CD4-positive, alpha-beta T cell (primary cell): ENCODE measurements at places on chromosomes 2 and 18. TPM values are rescaled to one million over a fixed set of nuclear protein-coding genes. Genes with fewer than 3 reads are reported as not detected.
A peak's percentile ranks its signal among the peaks of the same experiment; 100 is the strongest.

GRCh38 chr18:77401173-77401572 is 151.5 kb downstream of the GALR1 start:
- H3K27ac ChIP-seq = no peak overlapping the region
- no peak for DNase-seq
- no peak overlapping the region for H3K4me3 ChIP-seq
- H3K27me3 ChIP-seq = no peaks in the 10 kb centered on the region
- no peaks in the 10 kb centered on the region for H3K36me3 ChIP-seq

DNA sequence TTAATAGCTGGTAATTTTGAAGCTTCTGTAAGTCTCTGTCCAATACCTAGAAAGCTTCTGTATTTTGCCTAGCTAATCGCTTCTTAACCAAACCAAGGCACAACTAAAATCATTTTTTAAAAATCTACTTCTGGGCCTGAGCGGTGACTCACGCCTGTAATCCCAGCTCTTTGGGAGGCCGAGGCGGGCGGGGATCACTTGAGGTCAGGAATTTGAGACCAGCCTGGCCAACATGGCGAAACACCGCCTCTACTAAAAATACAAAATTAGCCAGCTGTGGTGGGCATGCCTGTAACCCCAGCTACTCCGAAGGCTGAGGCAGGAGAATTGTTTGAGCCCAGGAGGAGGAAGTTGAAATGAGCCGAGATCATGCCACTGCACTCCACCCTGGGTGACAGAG is 148.6 kb upstream of the FIGN start:
- no peaks in the 10 kb centered on the region for H3K36me3 ChIP-seq
- DNase-seq = no peak
- no peak overlapping the region for H3K4me3 ChIP-seq
- H3K4me1 ChIP-seq = no peaks in the 10 kb centered on the region

GRCh38 chr2:217085543-217085942 is 225.7 kb upstream of the TNP1 start:
- H3K27me3 ChIP-seq = no peaks in the 10 kb centered on the region
- H3K27ac ChIP-seq = no peak overlapping the region

DNA sequence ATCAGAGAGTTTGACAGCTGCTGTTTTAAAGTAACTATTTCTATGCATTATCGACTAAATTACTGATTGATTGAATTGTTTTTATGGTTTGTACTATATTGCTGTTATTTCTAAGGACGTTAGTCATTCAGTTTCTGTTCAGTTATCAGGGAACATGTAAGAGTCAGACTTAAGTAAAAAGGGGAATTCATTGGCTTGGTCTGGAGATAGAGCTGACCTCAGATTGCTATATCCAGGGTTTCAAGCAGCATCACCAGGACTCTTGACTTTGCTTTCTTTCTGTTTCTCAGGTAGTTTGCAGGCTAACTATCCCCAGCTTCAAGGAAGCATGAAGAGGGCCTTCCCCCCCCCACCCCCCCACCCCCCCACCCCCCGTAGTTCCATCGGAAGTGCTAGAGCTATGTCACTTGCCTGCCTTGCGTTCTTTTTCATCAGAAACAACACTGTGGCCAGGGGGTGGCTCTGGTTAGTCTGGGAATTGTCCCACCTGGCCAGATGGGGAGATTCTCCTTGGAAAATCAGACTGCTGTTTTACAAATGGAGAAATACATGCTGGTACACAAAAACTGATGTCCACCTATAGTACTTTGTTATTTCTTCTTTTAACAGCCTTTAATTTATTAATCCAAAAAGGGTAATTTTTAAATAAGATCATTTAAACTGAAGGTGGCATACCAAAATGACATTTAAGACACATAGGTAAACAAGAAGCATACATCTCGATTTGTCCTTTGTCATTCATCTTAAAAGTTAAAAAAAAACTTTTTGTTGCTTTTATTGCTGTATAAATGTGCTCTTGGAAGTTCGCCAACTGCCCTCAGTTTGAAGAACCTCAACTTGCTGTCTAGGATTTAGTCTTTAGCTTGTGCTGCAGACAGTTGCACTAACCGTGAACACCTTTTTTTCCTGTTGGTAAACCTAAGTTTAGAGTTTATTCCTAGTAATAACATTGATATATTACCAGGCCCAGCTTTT is 9.4 kb downstream of the SMAD4 start:
- no peaks in the 10 kb centered on the region for H3K36me3 ChIP-seq
- H3K4me1 ChIP-seq = peaks cover 59% of the 10 kb centered on the region
- H3K4me3 ChIP-seq = no peak overlapping the region

- H3K27ac ChIP-seq = no peak overlapping the region
- DNase-seq = no peak
- H3K27me3 ChIP-seq = peaks cover 10% of the 10 kb centered on the region
Observed at GRCh38 chr2:69026691-69027459, 13.9 kb downstream of the ANTXR1 start.

DNA sequence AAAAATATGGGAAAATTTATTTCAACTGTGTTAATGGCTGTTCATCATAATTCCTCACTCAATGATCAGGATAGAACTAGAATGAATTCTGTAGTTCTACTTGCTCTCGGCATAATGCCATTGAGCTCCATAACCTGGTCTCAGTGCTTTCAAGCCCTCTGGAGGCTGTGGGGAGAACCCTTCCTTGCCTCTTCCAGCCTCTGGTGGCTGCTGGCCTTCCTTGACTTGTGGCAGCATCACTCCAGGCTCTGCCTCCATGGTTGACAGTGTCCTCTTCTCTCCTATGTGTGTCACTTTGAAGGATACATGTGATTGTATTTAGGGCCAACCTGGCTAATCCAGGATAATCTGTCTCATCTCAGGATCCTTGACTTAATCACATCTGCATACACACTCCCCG is 26.9 kb upstream of the CABYR start:
- peaks cover 22% of the 10 kb centered on the region for H3K4me1 ChIP-seq
- no peaks in the 10 kb centered on the region for H3K27me3 ChIP-seq
- H3K4me3 ChIP-seq = no peak overlapping the region
- no peak for DNase-seq
- no peak overlapping the region for H3K27ac ChIP-seq

GRCh38 chr2:128519517-128520215 is 201.0 kb upstream of the HS6ST1 start:
- DNase-seq = no peak
- H3K27ac ChIP-seq = no peak overlapping the region
- H3K4me1 ChIP-seq = peaks cover 8% of the 10 kb centered on the region

GRCh38 chr2:133651861-133652260 is 83.6 kb upstream of the NCKAP5 start:
- H3K36me3 ChIP-seq = no peaks in the 10 kb centered on the region
- no peak overlapping the region for H3K4me3 ChIP-seq
- no peaks in the 10 kb centered on the region for H3K4me1 ChIP-seq
- no peak overlapping the region for H3K27ac ChIP-seq
- DNase-seq = no peak
- no peaks in the 10 kb centered on the region for H3K27me3 ChIP-seq

- no peak overlapping the region for H3K27ac ChIP-seq
- peaks cover 71% of the 10 kb centered on the region for H3K4me1 ChIP-seq
- peak; percentile 88 for DNase-seq
Observed at GRCh38 chr2:8303322-8303832, 378.5 kb upstream of the ID2 start.

DNA sequence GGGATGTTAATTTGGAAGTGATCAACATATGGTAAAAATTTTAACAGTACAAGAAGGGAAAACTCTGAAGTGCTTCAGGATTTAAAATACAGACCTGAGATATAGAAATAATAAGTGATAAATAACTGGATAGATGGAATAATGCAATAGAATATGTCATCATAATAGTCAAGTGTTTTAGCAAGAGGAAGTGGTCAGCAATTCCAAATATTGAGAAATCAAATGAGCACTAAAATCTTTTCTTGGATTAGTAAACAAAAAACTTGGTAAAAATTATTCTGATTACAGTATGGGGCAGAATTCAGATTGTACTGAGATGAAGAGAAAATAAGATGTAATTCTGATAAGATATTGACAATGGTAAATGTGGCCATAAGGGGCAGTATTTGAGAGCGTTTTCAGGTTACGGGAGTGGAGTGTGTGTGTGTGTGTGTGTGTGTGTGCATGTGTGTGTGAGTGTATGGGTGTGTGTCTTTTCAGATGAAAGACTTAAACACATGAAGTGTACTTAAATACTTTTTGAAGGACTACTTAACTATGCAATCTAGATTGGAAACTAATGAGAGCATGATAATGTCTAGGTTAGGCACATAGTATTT is 217.9 kb upstream of the ITGA4 start:
- DNase-seq = peak; percentile 6
- H3K36me3 ChIP-seq = no peaks in the 10 kb centered on the region
- H3K27ac ChIP-seq = no peak overlapping the region

DNA sequence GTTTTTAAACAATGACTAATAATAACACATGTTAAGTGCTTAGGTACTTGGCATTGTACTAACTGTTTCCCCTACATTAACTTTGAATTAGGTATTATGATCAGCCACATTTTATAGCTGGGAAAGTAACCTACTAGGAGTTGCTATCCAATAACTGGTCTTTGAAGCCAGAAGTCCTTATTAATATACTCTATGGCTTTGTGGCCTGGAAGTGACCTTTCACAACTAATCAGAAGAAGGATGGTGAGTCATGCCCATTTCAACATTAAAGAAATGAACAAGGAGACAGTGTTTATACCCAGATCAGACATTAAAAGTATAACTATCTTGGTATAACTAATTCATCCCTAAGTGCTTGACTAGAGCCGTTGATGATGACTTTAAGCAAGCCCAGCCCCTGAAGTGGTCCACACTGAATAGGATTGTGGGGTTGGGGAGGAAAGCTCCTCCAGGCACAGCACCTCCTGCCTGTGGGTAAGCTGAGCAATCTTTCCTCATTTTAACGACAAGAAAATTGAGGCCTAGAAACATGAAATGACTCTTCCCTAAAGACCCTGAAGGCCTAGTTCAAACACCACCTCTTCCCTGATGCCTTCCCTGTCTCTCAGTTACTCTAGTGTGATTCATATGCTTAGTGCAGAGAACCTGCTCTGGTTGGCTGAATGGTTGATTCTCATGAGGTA is 71.6 kb upstream of the RFX8 start:
- H3K27ac ChIP-seq = no peak overlapping the region
- H3K36me3 ChIP-seq = no peaks in the 10 kb centered on the region
- H3K4me1 ChIP-seq = peaks cover 6% of the 10 kb centered on the region
- H3K27me3 ChIP-seq = no peaks in the 10 kb centered on the region

GRCh38 chr2:145116056-145116455 is 596.1 kb upstream of the ZEB2 start:
- no peak overlapping the region for H3K27ac ChIP-seq
- H3K4me1 ChIP-seq = no peaks in the 10 kb centered on the region
- H3K27me3 ChIP-seq = no peaks in the 10 kb centered on the region
- DNase-seq = no peak
- no peak overlapping the region for H3K4me3 ChIP-seq
- H3K36me3 ChIP-seq = no peaks in the 10 kb centered on the region

DNA sequence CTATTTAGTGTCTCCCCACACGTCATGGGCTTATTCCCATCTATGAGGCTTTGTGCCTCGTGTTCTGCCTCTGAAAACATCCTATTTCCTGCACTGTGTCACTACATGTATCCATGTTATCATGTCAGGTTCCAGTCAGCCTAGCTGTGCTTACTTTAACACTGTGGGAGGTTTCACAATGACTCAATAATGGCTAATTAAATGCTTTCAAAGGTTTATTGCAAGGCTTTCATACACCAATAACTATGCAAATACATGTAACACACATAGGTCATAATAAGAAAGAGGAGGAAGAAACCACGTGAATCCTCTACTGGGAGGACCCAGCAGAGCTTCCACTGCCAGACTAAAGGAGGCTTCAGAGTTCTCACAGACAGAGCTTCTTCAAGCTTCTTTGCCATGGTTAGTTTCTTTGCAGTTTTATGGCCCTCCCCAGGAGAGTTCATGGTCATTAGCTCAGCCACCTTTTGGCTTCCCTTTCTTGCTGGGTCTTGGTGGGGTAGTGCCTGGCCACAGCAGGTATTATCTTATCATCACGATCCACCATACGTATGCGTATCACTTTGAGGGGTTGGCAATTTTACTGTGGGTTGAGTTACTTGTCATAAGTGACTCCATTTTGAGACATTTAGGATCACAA is 5.1 kb upstream of the COLEC12 start:
- no peak overlapping the region for H3K4me3 ChIP-seq
- H3K36me3 ChIP-seq = no peaks in the 10 kb centered on the region
- no peaks in the 10 kb centered on the region for H3K4me1 ChIP-seq
- H3K27ac ChIP-seq = no peak overlapping the region
- DNase-seq = no peak
- H3K27me3 ChIP-seq = no peaks in the 10 kb centered on the region

GRCh38 chr18:63017076-63017475 is 301.7 kb downstream of the PHLPP1 start:
- no peaks in the 10 kb centered on the region for H3K4me1 ChIP-seq
- no peak overlapping the region for H3K4me3 ChIP-seq
- no peak overlapping the region for H3K27ac ChIP-seq
- no peaks in the 10 kb centered on the region for H3K36me3 ChIP-seq
- H3K27me3 ChIP-seq = no peaks in the 10 kb centered on the region

DNA sequence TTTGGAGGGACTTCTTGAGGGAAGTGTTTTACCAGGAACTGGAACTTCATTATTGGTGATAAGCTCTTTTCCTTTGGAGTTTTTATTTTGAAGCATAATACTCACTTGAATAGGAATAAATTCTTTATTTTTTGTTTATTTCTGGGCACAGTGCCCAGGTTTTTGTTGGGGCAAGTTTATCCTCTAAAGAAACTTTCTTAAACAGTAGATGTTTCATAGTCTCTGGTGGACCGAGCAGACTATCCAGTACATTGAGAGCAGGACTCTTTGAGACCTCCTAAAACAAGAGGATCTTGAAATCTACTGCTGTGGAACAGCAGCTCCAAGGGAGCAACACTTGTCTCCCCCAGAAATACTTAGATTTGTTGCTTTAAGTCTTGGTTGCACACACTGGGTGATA is 109.4 kb downstream of the PARD3B start:
- DNase-seq = no peak
- no peaks in the 10 kb centered on the region for H3K4me1 ChIP-seq
- H3K36me3 ChIP-seq = no peaks in the 10 kb centered on the region

- DNase-seq = no peak
- H3K27me3 ChIP-seq = peaks cover 18% of the 10 kb centered on the region
- H3K4me3 ChIP-seq = no peak within 1 kb of the TSS
- H3K27ac ChIP-seq = no peak within 1 kb of the TSS
Observed at GRCh38 chr2:164620873-164621763, at the start of gene GRB14. Gene GRB14 (minus strand): TSS chr2:164621482. CDS start chr2:164621309, 173 bp downstream.

GRCh38 chr2:219277703-219278654 is 1.2 kb upstream of the DNAJB2 start:
- peak overlapping the region; percentile 29 for H3K4me3 ChIP-seq
- DNase-seq = peak; percentile 82
- peak overlapping the region; percentile 84 for H3K27ac ChIP-seq
- H3K36me3 ChIP-seq = peaks cover 27% of the 10 kb centered on the region

DNA sequence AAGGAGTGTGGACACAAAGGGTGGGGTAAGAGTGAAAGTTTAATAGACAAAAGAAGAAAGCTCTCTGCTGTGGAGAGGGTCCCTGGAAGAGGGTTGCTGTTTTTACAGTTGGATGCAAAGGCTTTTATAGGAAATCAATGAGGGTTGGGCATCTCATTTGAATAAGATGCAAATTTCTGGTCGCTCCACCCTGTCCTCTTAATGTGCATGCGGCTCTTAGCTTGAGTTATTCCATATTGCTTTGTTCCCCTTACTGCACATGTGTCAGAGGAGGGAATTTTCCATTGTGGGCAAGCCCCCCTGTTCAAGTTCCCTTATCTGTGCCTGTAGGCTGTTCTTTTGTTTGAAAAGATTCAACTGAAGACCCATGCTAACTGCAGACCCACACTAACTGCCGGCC is 326.5 kb downstream of the BCL11A start:
- no peaks in the 10 kb centered on the region for H3K4me1 ChIP-seq
- no peak overlapping the region for H3K4me3 ChIP-seq
- no peak overlapping the region for H3K27ac ChIP-seq
- H3K27me3 ChIP-seq = no peaks in the 10 kb centered on the region

CYP1B1 gene
- 0.17 TPM for total RNA-seq

EFHD1 gene
- not detected for total RNA-seq

DUSP11 gene
- 61.5 TPM for total RNA-seq

RALB gene
- total RNA-seq = 3.1 TPM
